ENCODE measurements at places on chromosomes 7 and 10. TPM values are rescaled to one million over a fixed set of nuclear protein-coding genes. Genes with fewer than 3 reads are reported as not detected.

Gene ZNF32
- total RNA-seq, result 63.5 TPM

Gene TRIM50
- 0.44 TPM for total RNA-seq

Gene ITGB8
- 7.5 TPM for total RNA-seq

Gene TMEM273
- 9.5 TPM for total RNA-seq

Gene TFPI2
- total RNA-seq, result 3.9 TPM

Gene HOXA11
- total RNA-seq, result 4.7 TPM

Gene LLCFC1
- not detected for total RNA-seq

Gene FEZF1
- not detected for total RNA-seq

Gene GRM3
- total RNA-seq, result 0.04 TPM

- no peak overlapping the region for H3K4me3 ChIP-seq
- peak; percentile 20 for DNase-seq
- H3K27me3 ChIP-seq, result no peaks in the 10 kb centered on the region
- no peak overlapping the region for H3K27ac ChIP-seq
- no peaks in the 10 kb centered on the region for H3K4me1 ChIP-seq
Measured at GRCh38 chr7:96596120-96596826, 113.4 kb downstream of the SEM1 start.

GRCh38 chr10:132643709-132644526 lies 106.3 kb downstream of the INPP5A start:
- no peaks in the 10 kb centered on the region for H3K4me1 ChIP-seq
- H3K27me3 ChIP-seq, result no peaks in the 10 kb centered on the region
- H3K27ac ChIP-seq, result no peak overlapping the region
- no peak overlapping the region for H3K4me3 ChIP-seq
- H3K36me3 ChIP-seq, result peaks cover 8% of the 10 kb centered on the region

GRCh38 chr10:92575961-92576360 lies 2.1 kb upstream of the IDE start:
- H3K27me3 ChIP-seq, result no peaks in the 10 kb centered on the region
- no peak overlapping the region for H3K4me3 ChIP-seq
- H3K27ac ChIP-seq, result no peak overlapping the region
- DNase-seq, result no peak
- no peaks in the 10 kb centered on the region for H3K36me3 ChIP-seq
- peaks cover 10% of the 10 kb centered on the region for H3K4me1 ChIP-seq

DNA sequence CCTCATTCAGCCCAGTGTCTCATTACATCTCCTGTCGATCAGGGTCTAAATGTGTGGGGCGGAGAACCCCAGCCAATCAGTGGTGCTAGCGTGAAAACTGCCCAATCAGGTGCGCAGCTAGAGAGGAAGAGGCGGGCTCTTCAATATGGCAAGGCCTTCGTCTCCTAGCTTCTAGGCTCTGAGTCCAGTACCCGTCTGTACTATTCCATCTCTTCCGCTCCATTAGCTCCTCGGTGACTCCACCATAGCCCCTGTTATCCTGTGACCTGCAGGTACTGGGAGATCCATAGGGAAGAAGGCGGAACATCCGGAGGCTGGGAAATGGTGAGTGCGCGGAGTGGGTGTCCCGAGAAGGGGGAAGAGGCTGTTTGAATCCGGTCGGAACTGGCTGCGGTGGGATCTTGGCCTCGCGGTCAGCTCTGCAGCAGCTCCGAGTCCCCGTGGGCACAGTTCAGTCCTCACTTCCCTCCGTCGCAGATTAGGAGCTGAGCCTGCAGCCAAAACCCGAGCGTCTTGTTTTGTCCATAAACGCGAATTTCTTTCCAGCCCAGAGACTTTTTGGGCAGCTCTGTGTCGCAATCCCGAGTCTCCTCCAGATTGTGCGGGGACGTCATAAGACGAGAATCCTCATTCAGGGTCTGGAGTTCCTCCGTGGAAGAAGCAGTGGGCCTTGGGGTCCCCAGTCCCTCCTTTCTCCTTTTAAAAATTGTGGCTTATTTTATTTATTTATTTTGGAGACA lies at the start of gene ZNF727:
Gene ZNF727, plus strand, starts transcription at position 134 of the 740 bp plus-strand sequence. Its CDS starts 188 bp downstream, at position 322.
- H3K36me3 ChIP-seq, result no peaks in the 10 kb centered on the region
- no peak within 1 kb of the TSS for H3K4me3 ChIP-seq
- no peaks in the 10 kb centered on the region for H3K27me3 ChIP-seq
- peak; percentile 35 for DNase-seq
- no peak within 1 kb of the TSS for H3K27ac ChIP-seq

DNA sequence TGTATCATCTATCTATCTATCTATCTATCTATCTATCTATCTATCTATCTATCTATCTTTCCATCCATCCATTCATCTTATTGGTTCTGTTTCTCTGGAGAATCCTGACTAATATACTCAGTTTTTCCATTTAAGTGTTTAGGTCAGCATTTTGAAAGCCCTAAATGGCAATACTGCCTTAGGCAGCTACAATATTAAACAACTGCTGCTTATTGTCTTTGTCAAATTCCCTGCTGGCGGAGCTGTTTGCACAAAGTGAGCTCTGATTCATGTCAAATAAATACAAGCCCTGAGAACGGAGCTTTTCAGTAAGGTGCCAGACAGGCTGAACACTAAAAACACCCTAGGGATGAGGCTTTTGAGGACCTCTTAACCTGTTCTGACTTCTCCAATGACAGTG lies 7.1 kb upstream of the KLHL7 start:
- no peak for DNase-seq
- no peaks in the 10 kb centered on the region for H3K27me3 ChIP-seq
- H3K4me1 ChIP-seq, result no peaks in the 10 kb centered on the region
- H3K27ac ChIP-seq, result no peak overlapping the region
- H3K36me3 ChIP-seq, result no peaks in the 10 kb centered on the region

GRCh38 chr7:114842551-114843065 lies 79.3 kb upstream of the MDFIC start:
- DNase-seq, result no peak
- no peaks in the 10 kb centered on the region for H3K4me1 ChIP-seq
- no peaks in the 10 kb centered on the region for H3K27me3 ChIP-seq
- H3K27ac ChIP-seq, result no peak overlapping the region

GRCh38 chr10:91559169-91559568 lies 73.7 kb downstream of the PPP1R3C start:
- H3K4me1 ChIP-seq, result peaks cover 17% of the 10 kb centered on the region
- no peaks in the 10 kb centered on the region for H3K36me3 ChIP-seq
- H3K27me3 ChIP-seq, result no peaks in the 10 kb centered on the region
- no peak overlapping the region for H3K4me3 ChIP-seq

GRCh38 chr7:157667731-157668130 lies 330.9 kb downstream of the DNAJB6 start:
- DNase-seq, result no peak
- peaks cover 8% of the 10 kb centered on the region for H3K4me1 ChIP-seq
- H3K4me3 ChIP-seq, result no peak overlapping the region
- H3K27ac ChIP-seq, result no peak overlapping the region
- peaks cover 45% of the 10 kb centered on the region for H3K27me3 ChIP-seq

GRCh38 chr10:7513455-7513854 lies 102.6 kb upstream of the SFMBT2 start:
- no peaks in the 10 kb centered on the region for H3K4me1 ChIP-seq
- DNase-seq, result no peak
- no peaks in the 10 kb centered on the region for H3K36me3 ChIP-seq
- H3K27me3 ChIP-seq, result no peaks in the 10 kb centered on the region
- no peak overlapping the region for H3K27ac ChIP-seq

- no peak overlapping the region for H3K27ac ChIP-seq
- H3K4me1 ChIP-seq, result peaks cover 8% of the 10 kb centered on the region
- no peak overlapping the region for H3K4me3 ChIP-seq
- peaks cover 3% of the 10 kb centered on the region for H3K27me3 ChIP-seq
Measured at GRCh38 chr7:30660331-30661255, 21.7 kb downstream of the CRHR2 start.

GRCh38 chr10:102812231-102812876 lies 24.9 kb downstream of the CYP17A1 start:
- no peaks in the 10 kb centered on the region for H3K27me3 ChIP-seq
- no peak overlapping the region for H3K4me3 ChIP-seq
- H3K27ac ChIP-seq, result peak overlapping the region; percentile 74
- H3K4me1 ChIP-seq, result peaks cover 50% of the 10 kb centered on the region

DNA sequence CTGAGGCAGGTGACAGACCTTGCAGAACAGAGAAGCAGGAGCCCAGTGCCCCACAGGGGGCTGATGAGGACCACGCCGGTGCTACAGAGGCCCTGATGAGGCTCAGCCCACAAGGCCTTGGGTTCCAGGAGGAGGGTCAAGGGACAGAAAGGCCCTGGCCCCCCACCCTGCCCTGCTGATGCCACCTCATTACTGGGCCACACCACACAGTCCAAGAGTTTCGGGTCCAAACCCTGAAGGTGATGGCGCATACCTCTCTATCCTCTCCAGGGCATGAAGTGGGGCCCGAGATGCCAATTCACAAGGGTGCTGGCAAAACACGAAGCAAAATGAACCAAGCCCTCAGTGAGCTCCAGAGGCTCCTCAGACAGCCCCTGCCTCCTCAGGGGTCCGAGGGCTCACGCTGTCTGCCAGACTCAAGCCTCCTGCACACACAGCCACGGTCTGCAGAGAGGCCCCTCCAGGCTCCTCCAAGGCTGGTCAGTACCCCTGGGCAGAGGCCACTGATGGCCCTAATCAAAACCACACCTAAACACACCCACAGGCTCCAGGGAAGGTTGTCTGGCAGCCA lies 32.3 kb downstream of the RASGEF1A start:
- H3K4me1 ChIP-seq, result no peaks in the 10 kb centered on the region
- no peak overlapping the region for H3K4me3 ChIP-seq
- H3K27me3 ChIP-seq, result peaks cover 24% of the 10 kb centered on the region
- H3K36me3 ChIP-seq, result no peaks in the 10 kb centered on the region
- no peak overlapping the region for H3K27ac ChIP-seq
- no peak for DNase-seq

- H3K27ac ChIP-seq, result no peak overlapping the region
- no peaks in the 10 kb centered on the region for H3K27me3 ChIP-seq
- DNase-seq, result no peak
- H3K4me3 ChIP-seq, result no peak overlapping the region
Measured at GRCh38 chr7:26409661-26410547, 118.2 kb downstream of the SNX10 start.
